Activated naive CD8-positive, alpha-beta T cell treated with anti-CD3 and anti-CD28 coated beads, Interleukin-2, amount 10 ng/mL, durations not matched to agents 7 days and 5 days (primary cell): ENCODE measurements at places on chromosomes 6 and 20. TPM values are rescaled to one million over a fixed set of nuclear protein-coding genes. Genes with fewer than 3 reads are reported as not detected.

DNA sequence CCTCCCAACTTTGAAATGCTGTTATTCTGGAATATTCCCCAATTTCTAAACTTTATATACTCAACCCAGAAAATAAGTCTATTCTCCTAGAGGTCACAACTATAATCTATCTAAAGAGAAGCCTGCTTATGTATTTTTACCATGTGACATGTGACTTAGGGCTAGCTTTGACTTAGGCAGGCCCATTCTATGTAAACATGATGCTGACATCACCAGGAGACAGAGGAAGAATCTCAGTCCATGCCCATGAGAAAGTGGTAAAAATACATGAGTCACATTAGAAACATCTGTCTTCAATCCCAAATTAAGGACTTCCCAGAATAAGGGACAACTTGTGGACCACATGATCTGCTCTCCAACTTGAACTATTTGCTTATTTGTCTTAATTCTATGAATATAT lies 113.6 kb upstream of the ID4 start:
- no peak for DNase-seq

DNA sequence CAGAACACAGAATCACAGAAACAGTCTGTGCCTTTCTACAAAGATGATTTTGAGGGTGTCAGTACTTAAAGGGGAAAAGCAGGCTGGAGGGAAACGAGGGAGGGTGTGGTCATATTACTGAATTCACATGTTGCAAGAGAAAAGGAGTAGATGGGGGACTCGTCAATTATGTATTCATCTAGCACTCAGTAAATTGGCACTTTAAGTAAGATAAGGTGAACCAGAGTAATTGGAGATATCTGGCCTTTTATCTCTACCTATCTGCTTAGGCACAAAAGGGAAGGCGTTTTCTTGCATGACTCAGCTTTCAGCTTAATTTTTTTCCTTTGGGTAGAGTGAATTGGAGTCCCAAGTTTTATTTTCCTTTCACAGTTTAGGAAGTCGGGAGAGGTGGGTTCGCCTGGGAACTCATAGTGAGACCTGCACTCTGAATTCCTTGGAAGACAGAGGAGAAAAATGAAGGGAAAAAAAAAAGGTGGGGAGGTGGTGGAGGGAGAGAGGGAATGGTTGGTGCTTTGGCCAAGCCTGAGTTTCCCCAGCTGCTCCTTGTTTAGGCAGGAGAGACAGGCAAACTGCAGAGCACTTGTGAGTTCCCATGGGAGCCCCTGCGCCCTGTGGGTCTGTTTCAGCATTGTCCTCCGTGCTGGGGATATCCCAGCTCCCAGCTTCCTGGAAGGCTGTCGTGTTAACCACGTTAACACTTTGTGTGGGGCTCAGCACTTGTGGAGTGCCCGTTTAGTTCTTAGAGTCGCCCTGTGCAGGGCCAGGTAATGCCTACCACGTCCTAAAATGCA lies 19.7 kb upstream of the GTSF1L start:
- no peak for DNase-seq

DNA sequence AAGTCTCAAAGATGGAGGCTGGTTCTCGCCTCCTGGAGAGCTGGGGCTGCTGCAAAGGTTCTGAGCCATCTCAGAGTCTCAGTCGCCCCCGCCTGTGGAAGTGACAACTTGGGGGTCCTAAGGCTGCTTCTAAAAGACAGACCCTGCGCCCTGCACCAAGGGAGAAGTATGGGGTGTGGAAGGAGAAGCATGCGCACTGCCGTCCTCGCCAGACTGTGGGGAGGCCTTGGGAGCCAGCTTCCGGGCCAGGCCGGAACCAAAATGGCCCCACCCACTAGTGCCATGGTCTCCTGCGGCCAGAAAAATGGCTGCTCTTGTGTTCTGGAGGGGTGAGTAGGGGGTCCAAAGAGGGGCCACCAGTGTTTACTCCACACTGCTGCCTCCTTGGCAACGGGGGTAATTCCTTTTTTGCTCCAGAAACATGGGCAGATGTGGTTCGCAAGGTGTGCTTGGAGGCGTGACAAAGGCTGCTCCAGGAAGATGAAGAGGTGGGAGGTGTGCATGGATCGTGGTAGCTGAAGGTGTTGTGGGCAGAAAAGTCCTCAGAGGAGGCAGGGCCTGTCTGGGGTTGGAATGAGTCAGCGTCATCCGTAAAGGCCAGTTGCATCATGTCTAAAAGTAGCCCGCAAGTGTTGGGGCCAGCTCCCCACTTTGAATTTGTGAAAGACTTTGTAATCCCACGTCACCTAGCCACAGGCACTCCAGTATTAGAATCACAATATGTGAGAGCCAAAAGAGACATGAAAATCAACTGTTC lies 329.8 kb upstream of the SOX4 start:
- DNase-seq = no peak

DNA sequence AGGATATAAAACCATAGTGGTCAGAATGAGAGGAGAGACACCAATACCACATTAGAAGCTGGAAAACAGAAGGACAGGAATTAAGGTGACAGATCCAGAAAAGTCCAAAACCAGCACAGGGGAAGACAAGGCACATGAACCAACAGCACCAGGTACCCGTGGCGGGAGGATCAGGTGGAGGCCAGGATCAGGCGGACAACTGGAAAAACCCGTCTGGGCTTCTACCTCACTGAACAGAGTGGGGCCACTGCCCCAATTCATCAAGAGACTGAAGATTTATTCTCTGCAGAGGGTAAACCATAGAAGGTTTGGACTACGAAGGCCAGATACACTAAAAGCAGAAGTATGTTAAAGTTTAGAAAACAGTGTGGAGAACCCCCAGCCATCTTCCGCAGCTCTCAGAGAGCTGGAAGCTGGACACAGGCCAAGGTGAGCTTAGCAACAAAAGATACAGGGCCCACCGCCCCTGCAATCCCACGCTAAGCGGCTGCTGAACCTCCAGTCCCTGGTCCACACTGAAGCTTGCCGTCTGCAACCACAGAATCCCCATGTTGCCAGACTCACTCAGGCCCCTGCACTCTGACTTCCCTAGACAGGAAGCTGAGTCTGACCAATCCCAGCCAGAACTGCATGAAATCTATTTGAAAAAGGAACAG lies 29.9 kb downstream of the ABHD12 start:
- DNase-seq = no peak

GRCh38 chr20:58459058-58459750 lies 56.0 kb downstream of the APCDD1L start:
- DNase-seq = no peak

DNA sequence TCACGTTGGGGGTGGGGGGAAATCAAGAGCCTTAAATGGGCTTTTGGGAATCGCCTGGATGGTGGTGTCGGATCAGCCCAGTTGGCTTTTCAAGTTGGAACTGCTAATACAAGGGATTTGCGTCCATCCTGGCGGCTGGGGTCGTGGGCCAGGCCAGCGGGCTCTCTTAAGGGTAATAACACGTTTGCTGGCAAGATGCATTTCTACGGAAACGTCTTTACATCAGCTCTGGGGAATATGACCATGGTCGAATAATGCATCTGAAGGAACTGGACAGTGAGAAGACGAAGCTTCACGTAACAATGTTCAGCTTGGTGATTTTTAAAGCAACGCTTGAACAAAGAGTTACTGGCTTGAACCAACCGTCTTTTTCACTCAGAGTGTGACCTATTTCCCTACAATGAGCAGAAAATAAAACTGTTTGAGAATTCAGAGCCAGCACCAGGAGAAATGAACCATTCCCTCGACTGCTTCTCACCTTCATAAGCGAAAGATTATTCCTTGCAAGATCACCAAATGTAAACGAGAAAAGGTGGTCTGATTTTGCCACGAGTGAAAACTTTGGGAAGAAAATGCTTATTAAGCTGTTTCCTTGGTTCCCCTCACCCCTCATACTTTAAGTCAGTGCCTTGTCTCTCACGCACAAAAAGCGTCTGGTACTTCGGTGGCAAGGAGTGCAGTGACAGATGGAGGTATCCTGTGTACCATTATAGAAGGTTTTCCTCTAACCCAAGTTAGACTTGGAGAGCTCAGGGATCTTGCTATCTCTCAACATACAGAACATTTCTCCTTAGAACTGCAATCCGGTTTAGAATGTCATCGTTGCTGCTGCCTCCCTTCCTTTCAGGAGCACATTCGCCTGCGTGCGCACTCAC lies 1.4 kb upstream of the MARCKS start:
- peak; percentile 26 for DNase-seq

GRCh38 chr20:43584448-43585136 lies 6.1 kb upstream of the IFT52 start:
- DNase-seq = no peak

DNA sequence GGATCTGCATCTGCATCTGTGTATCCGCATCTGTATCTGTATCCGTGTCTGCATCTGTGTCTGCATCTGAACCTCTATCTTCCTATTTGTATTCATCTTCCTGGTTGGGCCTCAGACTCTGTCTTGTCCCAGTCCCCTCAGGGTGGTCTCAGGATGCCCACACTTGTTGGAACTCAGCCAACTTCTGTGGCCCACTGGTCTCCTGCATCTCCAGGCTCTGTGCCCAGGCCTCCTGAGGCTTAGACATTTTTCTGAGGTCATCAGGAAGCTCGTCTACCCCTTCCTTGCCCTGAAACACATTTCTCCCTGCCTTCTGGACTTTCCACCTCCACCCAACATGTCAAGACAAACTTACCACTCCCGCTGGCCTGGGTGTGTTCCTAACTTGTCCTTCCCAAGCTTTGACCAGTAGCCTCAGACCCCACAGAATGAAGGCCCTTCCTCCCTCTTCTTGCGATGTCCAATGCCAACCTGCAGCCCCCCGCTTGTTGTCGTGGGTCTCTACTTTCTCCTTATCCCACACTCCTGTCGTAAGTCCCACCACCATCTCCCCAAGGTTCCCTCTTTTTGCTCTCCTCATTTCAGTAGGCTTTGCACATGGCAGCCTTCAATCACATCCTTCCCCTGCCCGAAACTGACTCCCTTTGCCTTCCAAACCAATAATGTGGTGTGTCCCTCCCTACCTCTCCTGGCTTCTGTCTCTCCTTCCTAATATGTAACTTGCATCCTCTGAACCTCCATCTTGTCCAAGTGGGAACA lies 176.5 kb downstream of the DLL1 start:
- DNase-seq = no peak

GRCh38 chr20:49694450-49695071 lies 19.1 kb downstream of the B4GALT5 start:
- DNase-seq = no peak

DNA sequence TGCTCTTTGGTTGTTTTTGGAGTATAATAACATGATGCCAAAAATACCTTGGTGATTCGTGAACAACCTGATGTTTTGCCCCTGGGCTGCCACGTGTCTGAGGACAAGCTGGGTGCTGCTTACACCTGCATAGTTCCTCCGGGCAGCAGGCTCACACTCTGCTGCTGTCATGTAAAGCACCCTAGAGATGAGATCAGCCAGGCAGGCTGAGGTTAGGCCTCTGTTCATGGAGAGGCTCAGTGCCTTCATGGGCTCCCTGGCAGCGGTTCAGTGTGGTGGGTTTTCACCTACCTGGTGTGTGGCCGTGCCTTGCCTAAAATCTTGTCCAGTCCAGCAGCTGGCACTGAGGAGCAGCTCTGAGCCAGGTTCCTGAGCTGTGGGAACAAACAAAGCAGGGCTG lies 60.1 kb upstream of the TAGAP start:
- peak; percentile 47 for DNase-seq

DNA sequence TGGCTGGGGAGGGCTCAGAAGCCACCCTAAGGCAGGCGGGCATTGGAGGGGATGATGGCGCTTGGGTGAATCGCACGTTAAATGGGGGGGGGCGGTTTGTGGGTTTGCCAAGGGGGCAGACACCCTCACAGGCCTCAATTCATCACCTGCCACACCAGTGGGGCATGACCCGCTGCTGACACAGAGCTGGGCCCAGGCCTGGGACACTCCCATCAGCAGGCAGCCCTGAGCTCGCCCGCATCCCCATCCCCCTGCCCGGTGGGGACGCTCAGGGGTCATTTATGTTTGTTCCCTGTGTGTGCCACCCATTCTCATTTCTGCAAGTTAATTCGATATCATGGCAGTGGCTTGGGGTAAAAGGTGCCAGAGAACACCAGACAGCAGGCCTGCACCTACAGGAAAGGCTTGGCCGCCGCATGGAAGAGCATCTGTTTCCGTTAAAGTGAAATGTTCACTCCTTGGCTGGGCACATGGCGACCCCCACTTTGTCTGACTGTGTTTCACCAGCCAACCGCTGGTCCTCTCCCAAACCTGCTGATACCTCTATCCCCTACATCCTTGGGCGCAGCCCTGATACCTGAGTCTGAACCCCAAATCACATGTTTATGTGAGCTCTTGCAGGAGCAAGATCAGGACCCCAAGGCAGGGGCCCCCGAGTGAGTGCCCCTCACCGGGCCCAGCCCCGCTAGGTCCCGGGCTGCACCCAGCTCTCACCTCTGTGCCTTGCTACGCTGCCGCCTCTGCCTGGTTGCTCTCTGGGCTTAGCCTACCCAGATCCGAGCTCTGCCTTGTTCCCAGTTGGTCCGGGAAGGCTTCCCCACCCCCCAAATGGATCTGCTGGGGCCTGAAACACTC lies 248.8 kb downstream of the TAF4 start:
- no peak for DNase-seq

GRCh38 chr6:165931675-165932074 lies 236.0 kb downstream of the TBXT start:
- DNase-seq = no peak

- no peak for DNase-seq
Observed at GRCh38 chr6:14207448-14207847, 89.9 kb downstream of the CD83 start.

- no peak for DNase-seq
Observed at GRCh38 chr6:168799067-168799466, 358.1 kb downstream of the SMOC2 start.

DNA sequence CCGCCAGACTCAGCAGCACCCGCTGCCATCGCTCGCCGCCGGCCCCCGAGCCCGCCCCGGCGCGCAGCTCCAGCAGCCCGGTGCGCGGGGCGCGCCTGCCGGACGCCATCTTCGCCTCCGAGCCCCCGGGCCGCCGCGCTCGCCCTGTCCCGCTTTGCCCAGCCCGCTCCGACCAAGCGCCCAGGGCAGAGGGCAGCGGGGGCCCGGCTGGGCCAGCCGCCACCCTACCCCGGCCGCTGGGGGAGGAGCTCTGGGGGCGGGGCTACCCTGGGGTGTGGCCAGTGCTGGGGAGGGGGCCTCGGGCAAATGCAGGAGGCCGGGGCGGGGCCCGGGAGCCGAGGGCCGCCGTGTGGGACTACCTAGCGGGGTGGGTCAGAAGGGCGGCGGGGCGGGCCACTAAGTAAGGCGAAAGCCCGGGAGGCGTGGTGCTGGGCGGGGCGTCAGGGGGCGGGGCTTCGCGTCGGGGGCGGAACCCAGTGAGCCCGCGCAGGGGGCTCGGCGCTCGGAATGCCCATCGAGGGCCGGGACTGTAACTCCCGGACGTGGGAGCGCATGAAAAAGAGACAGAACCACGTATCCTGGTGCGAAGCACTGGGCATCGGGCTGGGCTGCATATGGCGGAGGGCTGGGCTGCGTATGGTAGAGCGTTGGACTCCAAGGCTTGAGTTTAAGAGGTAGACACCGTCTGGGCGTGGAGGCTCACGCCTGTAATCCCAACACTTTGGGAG lies at the start of gene SNTA1:
Gene SNTA1, minus strand, starts transcription at position 252 of the 728 bp plus-strand sequence. Its CDS starts 143 bp downstream, at position 109.
- peak; percentile 90 for DNase-seq

GRCh38 chr6:33195304-33196165 lies 3.3 kb upstream of the COL11A2 start:
- DNase-seq = no peak

Gene PBOV1
- total RNA-seq = not detected

Gene DIDO1
- 104 TPM for total RNA-seq

Gene C4B
- total RNA-seq = 5.7 TPM

Gene SLC17A1
- total RNA-seq = not detected

Gene SDCBP2
- 3.7 TPM for total RNA-seq

Gene CLVS2
- total RNA-seq = not detected

Gene MLIP
- total RNA-seq = not detected

Gene DEFB118
- not detected for total RNA-seq

Gene FAM83C
- total RNA-seq = not detected

Gene OPRL1
- 2.6 TPM for total RNA-seq
